ENCODE measurements at places on chromosomes 2 and 18.

DNA sequence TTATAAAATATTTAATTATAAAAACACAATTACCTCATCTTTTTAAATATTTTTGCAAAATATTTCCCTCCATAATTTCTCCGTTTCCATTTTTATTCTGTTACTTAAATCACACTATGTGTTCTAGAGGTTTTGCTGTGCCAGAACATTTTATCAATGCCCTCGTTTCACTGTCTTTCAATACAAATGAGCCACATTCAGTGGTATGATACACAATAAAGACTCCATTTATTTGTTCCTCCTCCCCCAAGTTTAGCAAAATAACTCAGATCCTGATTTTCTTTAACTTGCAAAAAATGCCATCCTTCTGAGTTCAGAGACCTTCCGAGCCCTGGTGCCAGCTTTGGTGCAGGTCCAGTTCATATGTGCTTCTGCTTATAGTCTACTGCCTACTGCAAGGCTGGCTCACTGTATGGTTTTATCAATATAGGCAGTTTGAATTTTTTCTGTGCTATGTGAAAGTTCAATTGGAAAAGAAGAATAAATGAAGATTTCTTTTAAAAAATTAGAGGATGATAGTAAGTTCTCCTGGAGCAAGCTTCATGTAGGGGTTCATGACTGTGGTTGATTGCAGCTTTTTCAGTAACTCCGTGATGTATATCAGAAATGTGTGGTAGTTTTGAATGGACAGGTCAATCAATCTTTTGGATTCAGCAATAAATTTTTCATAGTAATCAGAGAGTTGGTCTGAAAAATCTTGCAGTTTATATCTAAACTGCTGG is 42.5 kb downstream of the APOB start:
- no peak for DNase-seq

- DNase-seq, result no peak
Measured at GRCh38 chr2:134189009-134189720, 64.7 kb upstream of the MGAT5 start.

DNA sequence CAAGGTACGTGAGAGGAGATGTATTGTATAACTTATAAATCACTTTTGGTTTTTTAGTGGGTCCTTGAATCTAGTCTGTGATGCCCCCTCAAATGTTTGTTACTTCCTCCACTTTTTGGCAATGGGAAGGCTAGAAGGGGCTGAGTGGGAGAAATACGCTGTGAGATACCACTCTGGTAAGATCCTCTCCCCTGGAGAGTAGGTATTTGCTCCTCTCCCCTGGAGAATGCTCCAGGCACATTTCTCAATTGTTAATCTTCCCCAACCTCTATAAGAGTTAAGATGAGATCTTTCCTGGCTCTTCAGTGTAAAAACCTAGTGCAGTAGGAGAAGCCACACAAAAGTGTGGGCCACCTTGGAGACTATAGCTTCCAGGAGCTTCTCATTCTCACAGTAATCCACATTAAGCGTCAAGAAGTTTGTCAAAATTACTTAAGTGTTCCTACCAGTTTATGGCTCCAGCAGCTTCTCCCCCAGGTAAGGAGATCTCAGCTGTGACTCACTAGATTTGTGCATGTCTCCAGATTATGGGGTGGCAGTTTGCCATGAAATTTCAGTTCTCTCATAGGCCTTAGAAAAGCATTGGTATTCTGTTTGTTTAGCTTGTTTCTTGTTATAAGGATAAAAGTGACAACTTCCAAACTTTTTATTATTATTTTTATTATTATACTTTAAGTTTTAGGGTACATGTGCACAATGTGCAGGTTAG is 182.6 kb downstream of the FSIP2 start:
- no peak for DNase-seq

DNA sequence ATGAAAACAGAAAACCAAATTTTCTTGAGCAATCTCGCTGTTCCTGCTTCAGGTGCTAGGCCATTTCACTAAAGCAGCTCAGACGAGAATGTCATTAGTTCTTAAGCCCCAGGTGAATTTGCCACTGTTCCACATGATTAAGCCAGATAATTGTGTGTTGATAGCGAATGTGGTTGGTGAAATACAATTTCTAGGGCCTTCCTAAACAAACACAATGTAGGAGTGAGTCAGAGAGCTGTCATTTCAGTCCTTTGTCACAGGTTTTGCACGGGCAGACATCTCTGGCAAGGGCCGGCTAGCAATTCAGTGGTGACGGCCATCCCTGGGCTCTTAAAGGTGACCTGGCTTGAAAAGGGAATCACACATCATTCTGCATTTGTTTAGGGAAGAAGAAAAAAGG is 170.7 kb downstream of the TMEM182 start:
- DNase-seq, result no peak

GRCh38 chr2:45177870-45178269 is 168.6 kb upstream of the SIX2 start:
- DNase-seq, result no peak
